Mesothelial cell of epicardium (in vitro differentiated cells): ENCODE measurements at places on chromosomes 1 and 21. TPM values are rescaled to one million over a fixed set of nuclear protein-coding genes. Genes with fewer than 3 reads are reported as not detected.

TSSK3 gene
- total RNA-seq, result 6.6 to 8.1 TPM (median 7.8 TPM) in 3 replicates

C8A gene
- not detected in 3 replicates for total RNA-seq

- H3K27ac ChIP-seq, result peak overlapping the region; percentile 51
- H3K4me3 ChIP-seq, result no peak overlapping the region
- H3K27me3 ChIP-seq, result no peaks in the 10 kb centered on the region
- H3K36me3 ChIP-seq, result no peaks in the 10 kb centered on the region
- DNase-seq, result no peak
These were observed 5.7 kb downstream of the RGS5 start for GRCh38 chr1:163197022-163197421.

GRCh38 chr21:39136711-39137110 is 46.5 kb downstream of the PSMG1 start:
- peaks cover 14% of the 10 kb centered on the region for H3K4me1 ChIP-seq
- H3K27ac ChIP-seq, result peak overlapping the region; percentile 88
- H3K27me3 ChIP-seq, result no peaks in the 10 kb centered on the region
- no peaks in the 10 kb centered on the region for H3K36me3 ChIP-seq

- H3K4me1 ChIP-seq, result peaks cover 24% of the 10 kb centered on the region
- peak overlapping the region; percentile 60 for H3K27ac ChIP-seq
- DNase-seq, result peak; percentile 83
- no peaks in the 10 kb centered on the region for H3K36me3 ChIP-seq
These were observed 13.7 kb upstream of the E2F2 start for GRCh38 chr1:23544444-23545389.

DNA sequence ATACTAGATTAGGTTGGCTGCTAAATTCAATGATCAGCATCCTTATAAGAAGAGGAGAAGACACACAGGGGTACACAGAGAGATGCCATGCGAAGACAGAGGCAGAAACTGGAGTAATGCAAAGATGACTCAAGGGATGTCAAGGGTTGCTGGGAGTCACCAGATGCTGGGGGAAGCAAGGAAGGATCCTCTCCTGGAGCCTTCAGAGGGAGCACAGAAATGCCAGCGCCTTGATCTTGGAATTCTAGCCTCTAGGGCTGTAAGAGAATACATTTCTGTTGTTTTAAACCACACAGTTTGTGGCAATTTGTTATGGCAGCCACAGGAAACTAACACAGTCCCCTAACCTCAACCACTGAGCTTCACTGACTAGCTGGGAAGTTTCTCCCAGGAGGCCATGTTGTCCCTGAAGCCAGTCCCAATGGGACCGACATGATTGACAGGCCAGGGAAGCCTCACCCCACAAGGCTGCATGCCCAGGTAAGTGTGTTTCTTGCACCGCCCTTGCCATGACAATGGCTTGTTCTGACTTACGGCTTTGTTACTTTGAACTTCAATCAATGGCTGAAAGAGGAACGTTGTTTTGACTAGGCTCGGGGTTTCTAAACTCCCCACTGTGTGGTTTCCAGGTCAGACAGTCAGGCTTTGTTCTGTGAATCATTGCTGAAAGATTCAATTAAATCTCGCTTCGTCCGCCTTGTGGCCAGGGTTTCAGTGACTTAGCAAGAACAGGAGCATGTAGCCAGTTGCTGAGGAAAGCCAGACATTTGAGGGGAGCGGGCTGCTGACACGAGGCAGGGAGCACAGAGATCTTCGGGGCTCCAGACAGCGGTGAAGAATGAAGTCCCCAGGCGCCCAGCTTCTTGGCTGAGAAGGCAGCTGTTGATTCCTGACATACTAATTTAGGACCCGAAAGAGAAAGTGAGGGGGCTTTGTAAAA is 62.3 kb downstream of the RUNX1 start:
- H3K27ac ChIP-seq, result peak overlapping the region; percentile 43
- peaks cover 21% of the 10 kb centered on the region for H3K27me3 ChIP-seq
- H3K36me3 ChIP-seq, result no peaks in the 10 kb centered on the region
- peaks cover 11% of the 10 kb centered on the region for H3K4me1 ChIP-seq
- DNase-seq, result no peak
